Tracheal epithelial cell (primary cell): ENCODE measurements at places on chromosomes 12 and 14. TPM values are rescaled to one million over a fixed set of nuclear protein-coding genes. Genes with fewer than 3 reads are reported as not detected.

FAM186B gene
- under 0.01 and 0.48 TPM in 2 replicates for total RNA-seq

PLEK2 gene
- total RNA-seq: 50.1 and 88.7 TPM in 2 replicates

KERA gene
- not detected in 2 replicates for total RNA-seq

PLEKHD1 gene
- under 0.01 TPM in 2 replicates for total RNA-seq
